ENCODE measurements at places on chromosomes 5 and 9.
A peak's percentile ranks its signal among the peaks of the same experiment; 100 is the strongest.

DNA sequence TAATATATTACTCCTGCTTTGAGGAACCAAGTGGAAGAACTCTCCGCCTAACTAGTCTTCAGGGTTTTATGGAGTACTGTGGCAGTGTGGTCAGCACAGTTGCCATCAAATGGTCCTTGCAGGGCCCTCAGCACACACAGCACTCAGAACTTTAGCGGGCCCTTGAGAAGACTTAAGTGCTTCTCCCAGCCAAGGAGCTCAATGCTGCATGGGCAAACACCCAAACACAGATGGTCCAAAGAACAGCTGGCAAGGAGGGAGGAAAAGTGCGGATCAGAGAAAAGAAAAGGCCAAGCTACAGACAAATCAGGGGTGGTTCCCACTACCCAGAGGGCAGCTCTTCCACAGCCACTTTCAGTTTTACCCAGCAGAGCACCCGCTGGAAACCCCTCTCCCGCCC, 98.6 kb downstream of the SPOCK1 start:
- no peak for DNase-seq

- DNase-seq: peak; percentile 87
Observed at GRCh38 chr5:177301503-177302165, 1.9 kb downstream of the RAB24 start.

GRCh38 chr5:58072300-58072965, 387.5 kb downstream of the PLK2 start:
- DNase-seq: no peak

GRCh38 chr5:171340491-171340890, 31.4 kb downstream of the TLX3 start:
- DNase-seq: no peak

DNA sequence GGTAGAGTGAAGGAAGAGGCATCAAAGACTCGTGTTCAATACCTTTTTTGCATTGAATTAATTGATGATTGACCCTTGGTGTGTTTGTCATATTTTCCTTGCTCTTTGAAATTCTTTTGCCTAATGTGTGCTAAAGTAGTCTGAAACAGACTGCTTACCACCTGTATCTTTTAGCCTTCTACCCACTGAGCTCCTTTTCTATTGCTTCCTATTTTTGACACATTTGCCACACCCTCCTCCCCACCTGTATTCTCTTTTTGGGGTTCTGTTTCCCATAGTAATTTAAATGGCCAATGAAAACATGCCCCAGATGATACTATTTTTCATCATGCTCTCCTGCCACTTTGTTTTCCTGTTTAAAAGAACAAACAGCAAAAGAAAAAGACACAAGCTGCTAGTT, 78.5 kb downstream of the ZCCHC7 start:
- peak; percentile 7 for DNase-seq

DNA sequence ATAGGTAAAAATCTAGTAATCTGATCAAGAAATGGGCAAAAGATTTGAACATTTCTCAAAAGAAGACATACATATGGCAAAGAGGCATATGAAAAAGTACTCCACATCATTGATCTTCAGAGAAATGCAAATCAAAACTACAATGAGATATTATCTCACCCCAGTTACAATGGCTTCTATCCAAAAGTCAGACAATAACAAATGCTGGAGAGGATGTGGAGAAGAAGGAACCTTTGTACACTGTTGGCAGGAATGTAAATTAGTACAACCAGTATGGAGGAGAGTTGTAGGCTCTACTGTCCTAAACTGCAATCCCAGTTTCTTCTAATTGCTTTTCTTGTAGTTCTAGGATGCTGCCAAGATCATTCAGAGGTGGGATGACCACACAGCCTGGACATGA, 193.5 kb upstream of the RFX3 start:
- no peak for DNase-seq

DNA sequence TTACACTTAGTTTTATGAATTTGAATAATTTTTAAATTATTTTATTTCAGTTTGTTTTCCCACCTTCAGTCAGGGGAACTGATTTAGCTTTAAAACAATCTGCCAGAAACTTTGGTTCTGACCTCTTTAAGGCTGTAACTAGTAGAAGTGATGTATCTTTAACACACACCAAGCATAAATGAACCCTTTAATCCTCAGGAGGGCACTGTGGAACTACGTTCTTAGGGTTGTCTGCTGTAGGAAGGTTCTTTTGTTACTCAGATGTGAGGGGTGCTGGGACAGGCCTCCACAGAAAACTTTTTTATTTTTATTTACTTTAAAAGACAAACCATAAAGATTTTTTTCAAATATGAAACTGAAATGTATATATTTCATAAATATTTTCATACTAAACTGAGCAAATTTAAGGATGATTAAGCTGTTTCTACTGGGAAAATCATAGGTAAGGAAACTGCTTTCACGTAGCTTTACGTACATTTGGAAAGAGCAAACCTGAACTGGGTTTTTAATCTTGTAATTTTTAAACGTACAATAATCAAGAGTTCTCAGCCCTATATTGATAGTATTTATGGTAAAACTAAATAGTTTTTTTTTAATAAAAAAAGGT, 5.3 kb downstream of the KLF4 start:
- peak; percentile 44 for DNase-seq

DNA sequence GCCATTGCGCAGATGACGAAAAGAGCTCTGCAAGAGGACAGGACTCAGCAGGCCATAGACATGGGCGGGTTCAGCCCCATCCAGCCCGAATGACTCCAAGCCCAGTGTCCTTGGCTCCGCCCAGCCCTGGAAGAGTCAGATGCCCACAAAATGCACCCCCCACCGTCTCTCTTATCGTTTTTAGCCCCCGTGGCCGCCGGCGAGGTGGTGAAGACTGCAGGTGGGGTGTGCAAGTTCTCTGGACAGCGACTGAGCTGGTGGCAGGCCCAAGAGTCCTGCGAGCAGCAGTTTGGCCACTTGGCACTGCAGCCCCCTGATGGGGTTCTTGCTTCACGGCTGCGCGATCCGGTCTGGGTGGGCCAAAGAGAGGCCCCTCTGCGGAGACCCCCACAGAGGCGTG, 2.1 kb downstream of the ADGRD2 start:
- no peak for DNase-seq

GRCh38 chr9:69120380-69121154, 53.5 kb upstream of the TJP2 start:
- DNase-seq: no peak

GRCh38 chr5:171484460-171484899, 65.0 kb downstream of the FGF18 start:
- peak; percentile 45 for DNase-seq

GRCh38 chr5:160956051-160956450, 104.0 kb upstream of the ATP10B start:
- DNase-seq: no peak
